ENCODE measurements at places on chromosomes 6 and 20. TPM values are rescaled to one million over a fixed set of nuclear protein-coding genes. Genes with fewer than 3 reads are reported as not detected.

GRCh38 chr20:1263853-1264252 lies 2.2 kb upstream of the SNPH start:
- DNase-seq: no peak

- no peak for DNase-seq
Observed at GRCh38 chr20:62624719-62625453, 17.4 kb upstream of the SLCO4A1 start.

DNA sequence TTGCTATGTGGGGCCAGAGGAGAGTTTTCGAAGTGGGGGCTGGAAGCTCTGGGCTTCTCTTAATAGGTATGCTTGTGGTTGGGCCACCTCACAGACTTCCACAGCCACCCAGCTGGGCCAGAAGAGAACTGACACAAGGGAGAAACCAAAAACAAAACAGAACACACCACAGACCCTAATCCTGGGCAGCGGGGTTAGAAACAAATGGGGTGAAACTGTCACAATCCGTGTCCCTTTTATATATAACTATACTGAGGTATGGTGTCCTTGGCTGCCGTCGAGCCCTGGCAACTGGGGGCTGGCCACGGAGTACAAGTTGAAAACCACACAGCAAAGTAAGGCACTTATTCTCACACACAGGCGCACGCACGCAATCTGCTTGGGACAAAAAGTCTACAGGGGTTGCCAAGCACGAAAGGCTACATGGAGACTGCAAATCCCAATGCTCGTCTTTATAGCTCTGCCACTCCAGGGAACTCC lies 78.3 kb downstream of the TRAM2 start:
- no peak for DNase-seq

- DNase-seq: no peak
Observed at GRCh38 chr20:63693083-63693732, 3.2 kb upstream of the TNFRSF6B start.

DNA sequence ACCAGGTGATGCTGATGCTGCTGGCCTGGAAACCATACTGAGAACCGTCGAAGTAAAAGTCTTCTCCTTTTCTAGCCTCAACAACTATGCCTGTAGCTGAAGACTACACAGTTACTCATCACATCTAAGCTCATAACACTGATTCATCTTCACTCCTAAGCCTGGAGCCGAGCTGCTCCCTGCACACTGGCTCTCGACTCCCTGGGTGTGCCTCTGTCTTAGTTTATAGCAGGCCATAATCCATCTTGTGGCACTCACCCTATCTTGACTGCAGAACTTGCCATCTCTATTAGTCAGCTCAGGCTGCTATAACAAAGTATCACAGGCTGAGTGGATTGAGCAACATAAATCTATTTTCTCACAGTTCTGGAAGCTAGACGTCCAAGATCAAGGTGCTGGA lies 191.0 kb downstream of the UNC5CL start:
- DNase-seq: no peak

DNA sequence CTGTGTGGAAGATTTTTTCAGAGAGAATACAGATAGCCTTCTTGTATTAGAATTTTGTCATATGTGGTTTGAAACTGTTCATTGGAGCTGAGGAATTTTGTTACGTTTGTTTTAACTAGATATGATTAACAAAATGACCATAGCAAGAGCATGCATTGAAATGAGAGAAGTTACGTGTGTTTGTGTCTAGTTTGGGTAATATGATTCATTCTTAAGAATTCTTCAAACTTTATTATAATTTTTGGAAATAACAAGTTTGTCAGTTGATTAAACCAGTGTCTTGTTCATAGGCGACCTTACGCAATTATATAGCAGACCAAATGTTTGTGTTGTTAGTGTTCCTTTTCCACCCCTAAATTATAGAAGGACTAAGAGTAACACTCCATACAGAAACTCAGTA lies 5.5 kb downstream of the GMNN start:
- no peak for DNase-seq

DNA sequence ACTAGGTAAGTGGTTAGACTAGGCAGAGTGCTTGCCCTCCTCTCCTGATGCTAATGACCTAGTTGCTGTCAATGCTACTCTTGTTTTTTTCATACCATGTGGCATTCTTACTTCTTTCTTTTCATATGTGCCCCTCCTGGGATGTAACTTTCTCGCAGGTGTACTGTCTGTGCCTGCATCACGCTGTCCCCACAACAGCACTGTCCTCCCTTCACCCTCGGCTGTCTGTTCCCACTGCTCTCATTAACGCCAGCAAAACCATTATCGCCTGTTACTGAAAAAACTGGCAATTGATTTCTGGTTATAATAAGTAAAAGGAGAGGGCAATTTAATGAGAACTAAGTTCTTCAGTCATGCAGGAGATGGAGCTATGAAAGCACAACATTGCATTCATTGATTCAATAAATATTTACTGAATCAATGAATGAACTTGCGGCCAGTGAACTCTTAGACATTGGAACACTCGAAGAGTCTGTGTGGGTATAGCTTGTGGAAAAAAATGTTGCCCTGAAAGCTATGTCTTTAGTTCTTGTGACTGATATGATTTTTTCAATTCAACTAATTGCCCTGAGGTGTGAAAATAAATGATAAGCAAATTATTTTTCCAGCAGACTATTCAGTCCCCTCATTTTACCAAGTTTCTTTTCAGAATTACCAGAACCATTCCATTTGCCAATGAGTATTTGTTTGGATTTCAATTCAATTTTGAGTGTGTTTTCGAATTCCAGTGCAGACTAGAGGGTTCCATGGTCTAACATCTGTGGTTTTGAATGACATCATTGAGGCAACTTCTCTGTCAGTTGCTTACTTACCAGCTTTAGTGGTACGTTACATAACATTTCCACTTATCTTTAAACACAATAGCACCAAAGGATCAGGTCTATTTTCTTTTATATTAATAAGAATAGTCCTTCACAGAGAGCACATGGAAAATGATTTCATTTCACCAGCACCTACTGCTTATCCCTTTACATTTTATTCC lies 2.1 kb downstream of the SLC17A4 start:
- DNase-seq: no peak

Gene GINS1
- total RNA-seq: 26.6 TPM

Gene DEF6
- 107 TPM for total RNA-seq
